ENCODE measurements at places on chromosomes 5 and 9.
A peak's percentile ranks its signal among the peaks of the same experiment; 100 is the strongest.

DNA sequence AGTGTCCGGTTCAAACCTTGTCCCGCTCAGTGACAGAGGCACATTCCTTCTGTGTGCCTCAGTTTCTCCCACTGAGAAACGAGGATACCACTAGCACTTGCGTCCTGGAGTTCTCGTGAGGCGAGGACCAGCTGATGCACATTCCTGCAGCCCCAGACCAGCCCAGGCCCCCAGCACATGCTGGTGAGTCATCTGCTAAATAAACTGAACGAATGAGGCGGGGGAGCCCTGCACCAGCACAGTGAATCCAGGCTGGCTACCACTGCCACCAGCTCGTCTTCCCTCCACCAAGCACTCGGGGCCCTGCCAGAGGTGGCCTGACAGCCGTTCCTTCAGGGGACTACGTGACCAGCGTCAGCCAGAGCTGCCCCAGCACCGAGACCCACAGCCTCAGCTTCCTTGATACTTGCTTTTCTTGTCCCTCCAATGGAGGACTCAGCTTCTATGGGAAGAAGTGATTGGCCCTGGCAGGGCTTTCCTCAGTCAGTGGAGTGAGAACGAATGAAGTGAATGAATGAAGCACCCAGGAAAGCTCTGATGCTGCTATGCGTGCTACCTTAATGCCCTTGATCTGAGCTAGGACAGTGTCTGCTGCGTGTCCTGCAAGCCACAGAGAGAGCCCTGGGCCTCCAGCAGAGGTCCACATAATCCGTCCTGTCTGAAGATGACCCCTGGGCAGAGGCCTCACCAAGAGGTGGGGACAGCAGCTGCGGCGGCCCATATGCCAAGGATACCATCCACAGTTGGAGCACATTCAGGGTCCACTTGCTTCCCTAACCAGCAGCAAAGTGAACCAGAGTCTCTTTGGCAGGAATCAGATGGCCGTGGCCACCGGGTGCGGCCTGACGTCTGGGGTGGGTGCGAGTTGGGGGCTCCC, 13.5 kb upstream of the BARX1 start:
- DNase-seq: no peak

DNA sequence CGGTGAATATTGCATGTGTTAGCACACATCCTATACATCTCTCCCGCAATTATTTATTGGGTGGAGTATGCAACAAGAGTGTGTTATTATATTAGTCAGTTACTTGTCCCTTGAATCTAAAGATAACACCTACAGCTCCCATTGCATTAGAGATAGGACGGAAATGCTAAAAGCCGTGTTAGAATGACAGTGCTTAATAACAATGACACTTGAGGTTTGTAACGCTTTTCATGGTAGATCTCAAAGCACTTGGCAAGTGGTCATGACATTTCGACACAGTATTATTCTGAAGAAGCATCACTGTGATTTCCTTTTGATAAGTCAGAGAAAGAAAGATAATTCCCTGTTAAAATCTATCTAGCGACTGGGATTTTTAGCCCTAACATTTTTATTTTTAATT, 33.4 kb upstream of the TRIO start:
- peak; percentile 18 for DNase-seq

GRCh38 chr5:134541736-134542376, 16.4 kb downstream of the JADE2 start:
- DNase-seq: no peak

- no peak for DNase-seq
Observed at GRCh38 chr5:137275083-137275482, 224.0 kb downstream of the SPOCK1 start.

DNA sequence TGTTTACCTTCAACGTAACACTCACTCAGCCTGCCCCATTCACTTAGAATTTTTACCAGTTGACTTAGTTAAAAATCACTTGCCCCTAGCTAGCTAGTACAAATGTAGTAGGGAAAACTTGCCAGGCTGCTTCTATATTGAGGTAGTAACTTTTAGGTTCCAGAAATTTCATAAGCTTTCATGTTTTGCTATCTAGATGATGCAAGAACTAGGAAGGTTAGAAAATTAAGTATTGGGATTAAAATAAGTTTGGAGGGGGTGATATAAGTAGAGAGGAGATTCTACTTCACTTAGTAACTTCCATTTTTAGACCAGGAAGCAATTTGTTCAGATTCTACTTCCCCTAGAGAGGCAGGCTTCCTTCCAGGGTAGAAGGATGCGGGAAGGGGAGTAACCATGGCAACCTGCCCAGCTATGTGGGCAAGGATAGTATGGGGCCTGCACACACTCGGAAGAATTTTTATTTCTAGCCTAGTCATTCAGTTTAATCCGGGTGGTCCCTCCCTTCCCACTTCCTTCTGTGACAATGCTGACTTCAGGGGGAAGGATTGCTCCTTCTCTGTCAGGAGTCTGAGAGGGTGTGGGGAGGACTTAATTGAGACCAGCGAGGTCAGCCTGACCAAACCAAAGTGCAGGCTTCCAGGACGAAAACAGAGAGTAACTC, 4.2 kb downstream of the DAB2 start:
- DNase-seq: no peak

- no peak for DNase-seq
Observed at GRCh38 chr5:137954131-137954879, 65.0 kb downstream of the PKD2L2 start.

GRCh38 chr5:158722940-158723339, 376.8 kb downstream of the EBF1 start:
- no peak for DNase-seq

DNA sequence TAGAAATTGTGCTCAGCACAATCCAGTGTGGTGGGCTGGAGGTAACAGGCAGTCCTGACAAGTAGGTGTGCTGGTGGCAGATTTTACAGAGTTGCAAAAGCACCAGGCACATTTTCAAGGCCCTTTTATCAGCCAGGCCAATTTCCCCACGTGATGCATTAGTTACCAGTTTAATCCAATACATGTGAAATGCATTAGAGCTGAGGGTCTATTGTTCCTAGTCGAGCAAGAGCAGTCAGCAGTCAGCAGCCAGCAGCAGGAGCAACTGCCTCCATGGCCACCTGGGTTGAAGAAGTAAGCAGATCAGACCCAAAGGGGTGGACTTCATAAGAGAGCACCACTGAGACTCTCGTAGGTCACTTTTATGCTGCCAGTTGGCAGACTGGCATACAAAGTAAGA, 76.7 kb downstream of the EPB41L4A start:
- DNase-seq: no peak

DNA sequence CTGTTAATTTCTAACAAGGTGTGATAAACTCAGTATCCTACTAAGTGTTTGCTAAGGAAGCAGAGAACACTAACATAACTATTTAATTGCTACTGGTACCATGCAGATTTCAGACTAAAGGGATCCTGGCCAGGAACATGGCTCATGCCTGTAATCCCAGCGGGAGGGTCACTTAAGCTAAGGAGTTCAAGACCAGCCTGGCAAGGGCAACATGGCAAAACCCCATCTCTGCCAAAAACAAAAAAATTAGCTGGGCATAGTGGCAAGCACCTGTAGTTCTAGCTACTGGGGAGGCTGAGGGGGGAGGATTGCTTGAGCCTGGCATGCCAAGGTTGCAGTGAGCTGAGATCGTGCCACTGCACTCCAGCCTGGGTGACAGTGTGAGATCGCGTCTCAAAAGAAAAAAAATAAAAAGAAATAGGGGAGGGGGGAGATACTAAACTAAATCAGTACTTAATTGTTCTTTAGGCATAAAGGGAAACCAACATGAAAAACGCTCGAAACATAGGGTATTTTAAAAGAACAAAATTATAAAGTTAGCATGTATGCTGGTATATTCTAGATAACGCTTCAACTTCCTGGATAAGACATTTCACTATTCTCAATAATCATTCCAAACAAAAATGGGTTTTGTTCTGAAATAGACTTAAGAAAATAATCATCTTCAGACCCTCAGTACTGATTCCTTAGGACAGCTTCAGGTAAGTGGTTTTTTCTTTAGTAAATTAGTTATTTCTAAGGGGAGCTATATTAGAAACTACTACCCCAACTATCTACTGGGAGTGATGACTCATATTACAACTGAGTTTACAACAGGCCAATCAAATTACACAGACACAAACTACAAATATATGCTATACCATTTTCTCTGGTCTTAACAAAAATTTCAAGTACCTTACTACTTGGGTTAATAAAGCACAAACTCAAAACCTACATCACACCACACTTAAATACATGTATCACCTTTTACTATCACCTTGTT, 3.5 kb downstream of the PANK3 start:
- no peak for DNase-seq

DNA sequence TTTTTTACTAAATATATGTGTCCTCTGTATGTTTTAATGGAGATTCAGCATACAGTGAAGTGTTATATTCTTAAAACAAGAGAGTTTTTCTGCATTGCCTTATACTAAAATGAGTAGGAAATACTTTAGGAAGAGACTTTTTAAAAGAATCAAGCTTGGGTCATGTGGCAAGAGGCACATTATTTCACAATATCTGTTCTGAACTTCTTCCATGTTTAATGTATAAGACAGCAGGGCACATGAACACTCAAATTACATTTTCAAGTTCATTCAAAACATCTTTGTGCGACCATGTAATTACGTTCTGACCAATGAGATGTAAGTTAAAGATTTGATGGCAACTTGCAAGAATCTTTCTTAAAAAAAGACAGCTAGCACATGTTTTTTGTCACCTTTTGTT, 1055.9 kb downstream of the NR2F1-AS1 start:
- no peak for DNase-seq

GRCh38 chr5:180599590-180599914, 8.3 kb upstream of the SCGB3A1 start:
- DNase-seq: no peak

GRCh38 chr5:116810951-116811350, 236.3 kb upstream of the SEMA6A start:
- no peak for DNase-seq

DNA sequence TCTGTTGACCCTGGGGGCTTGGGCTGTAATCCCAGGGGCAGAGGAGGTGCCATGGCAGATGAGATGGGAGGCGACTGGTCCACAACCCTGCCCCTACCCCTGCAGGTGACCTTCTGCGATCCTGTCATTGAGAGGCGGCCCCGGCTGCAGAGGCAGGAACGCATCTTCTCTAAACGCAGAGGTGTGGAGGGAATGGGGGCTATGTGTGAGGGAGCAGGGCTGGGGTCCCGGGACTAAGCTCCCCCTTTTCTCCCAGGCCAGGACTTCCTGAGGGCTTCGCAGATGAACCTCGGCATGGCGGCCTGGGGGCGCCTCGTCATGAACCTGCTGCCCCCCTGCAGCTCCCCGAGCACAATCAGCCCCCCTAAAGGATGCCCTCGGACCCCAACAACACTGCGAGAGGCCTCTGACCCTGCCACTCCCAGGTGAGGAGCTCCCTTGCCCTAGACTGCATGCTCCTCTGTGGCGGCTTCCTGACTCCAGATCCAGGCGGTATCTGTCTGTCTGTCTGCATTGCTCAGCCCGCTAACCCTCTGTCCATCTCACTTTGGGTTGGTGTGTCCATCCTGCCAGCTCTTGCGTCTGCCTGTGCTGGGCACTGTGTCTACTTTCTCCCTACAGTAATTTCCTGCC, 9.9 kb downstream of the ZDHHC12 start:
- DNase-seq: no peak

DNA sequence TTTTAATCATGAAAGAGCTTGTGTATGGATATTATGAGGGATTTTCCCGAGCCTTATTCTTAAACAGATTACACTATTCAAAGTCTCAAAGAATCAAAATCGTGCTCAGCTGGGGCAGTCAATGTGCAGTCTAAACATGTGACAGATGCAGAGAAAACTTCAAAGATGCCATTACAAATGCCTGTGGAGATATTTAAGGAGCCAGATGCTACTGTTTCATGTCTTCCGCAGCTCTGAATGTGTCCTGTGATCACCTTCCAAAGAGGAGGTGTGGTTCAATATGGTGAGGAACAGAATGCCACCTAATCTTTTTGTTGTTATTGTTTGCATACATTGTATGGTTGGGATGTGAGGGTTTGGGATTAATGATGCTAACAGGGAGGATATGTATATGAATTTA, 593.3 kb upstream of the ARRDC3 start:
- no peak for DNase-seq

GRCh38 chr5:152701305-152701949, 296.3 kb upstream of the NMUR2 start:
- DNase-seq: no peak

DNA sequence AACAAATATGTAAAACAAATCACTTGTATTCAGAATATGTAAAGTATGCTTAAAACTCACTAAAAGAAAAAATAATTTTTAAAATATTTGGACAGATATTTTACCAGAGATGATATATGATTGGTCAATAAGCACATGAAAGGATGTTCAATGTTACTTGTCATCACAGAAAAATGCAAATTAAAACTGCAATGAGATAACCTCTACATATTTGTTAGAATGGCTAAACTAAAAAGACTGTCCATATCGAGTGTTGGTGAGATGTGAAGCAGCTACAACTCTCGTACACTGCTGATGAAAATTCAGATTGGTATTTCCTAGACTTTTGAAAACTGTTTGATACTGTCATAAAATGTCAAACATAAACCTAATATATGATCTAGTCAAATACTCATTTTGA, 685.1 kb downstream of the DTWD2 start:
- DNase-seq: no peak

GRCh38 chr5:133474851-133475590, 137.3 kb downstream of the FSTL4 start:
- DNase-seq: no peak

DNA sequence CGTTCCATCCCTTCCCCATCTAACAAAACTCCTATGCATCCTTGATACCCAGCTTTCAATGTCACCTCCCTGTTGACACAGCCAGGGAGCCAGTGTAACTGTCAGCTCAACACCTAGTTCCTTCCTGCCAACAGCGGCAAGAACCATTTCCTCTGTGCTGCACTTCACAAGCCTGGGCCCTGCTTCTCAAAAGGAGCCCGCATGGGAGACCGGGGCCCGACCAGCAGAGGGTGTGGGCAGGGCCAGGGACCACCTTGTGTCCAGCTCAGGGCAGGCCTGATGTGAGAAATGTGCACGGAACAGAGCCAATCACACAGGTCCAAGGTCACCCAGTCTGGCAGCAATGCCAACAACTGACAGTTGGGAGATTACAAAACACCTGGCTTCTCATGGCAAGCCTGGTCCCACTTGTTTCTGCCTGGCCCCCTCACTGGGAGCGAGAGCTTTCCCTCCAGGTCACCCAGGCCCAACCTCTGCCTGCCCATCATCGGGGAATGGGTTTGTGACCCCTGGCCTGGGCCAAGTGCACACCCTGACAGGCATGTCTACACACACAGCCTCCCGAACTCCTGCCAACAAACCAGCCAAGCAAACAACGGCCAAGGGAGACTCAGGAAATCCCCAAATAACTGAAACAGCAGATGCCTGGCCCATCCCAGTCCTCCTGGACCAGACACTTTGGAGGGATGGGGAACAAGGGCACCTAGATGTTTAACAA, 3.1 kb downstream of the RNF44 start:
- peak; percentile 70 for DNase-seq

All from immature natural killer cell (primary cell).